Stimulated activated CD4-positive, alpha-beta T cell treated with anti-CD3 and anti-CD28 coated beads, Interleukin-15, amount 100 ng/mL, for 48 hours (primary cell): ENCODE measurements at places on chromosomes 5 and 9.

DNA sequence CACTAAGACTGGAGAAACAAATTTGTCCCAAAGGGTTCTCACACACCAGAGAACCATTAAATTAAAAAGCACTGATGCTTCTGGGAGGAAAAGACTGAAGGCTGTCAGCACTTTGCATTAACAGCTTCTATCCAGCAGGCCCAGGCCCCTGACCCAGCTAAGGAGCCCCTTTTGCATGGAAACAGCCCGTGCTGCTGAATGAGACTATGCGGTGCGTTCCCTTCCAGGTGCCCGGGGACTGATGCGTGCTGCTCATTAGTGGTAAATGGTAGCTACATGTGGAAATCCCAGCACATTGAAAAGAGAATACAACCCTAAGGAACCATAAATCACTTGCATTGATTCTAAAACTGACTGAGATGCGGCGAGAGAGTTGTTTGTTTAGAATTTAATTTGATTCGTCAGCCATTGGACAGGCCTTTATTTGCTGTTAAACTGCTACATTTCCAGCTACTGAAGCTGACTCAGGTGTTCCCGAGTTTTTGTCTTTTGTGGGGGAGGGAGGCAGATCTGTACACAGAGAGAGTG is 351.0 kb upstream of the SLC24A2 start:
- no peak for DNase-seq

- no peak for DNase-seq
These were observed 2389.5 kb downstream of the MAT2B start for GRCh38 chr5:165894916-165895315.

DNA sequence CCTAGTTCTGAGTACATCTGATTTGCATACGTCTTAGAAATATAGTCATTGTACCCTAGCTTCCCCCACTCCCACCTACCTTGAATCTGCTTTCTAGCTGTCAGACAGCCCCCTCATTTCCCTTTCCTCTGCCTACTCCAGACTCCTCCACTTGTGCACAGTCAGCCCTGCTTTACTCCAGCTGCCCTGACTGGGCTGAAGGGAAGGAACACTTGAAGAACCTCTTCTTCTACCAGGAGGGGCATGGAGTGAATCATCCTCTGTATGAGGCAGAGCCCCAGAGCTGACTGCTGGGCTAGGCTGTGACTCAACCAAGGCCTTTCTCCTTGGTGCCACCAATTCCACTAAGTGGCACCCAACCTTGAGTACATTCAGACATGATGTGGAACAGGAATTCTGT is 18.1 kb upstream of the ZFR start:
- peak; percentile 44 for DNase-seq

DNA sequence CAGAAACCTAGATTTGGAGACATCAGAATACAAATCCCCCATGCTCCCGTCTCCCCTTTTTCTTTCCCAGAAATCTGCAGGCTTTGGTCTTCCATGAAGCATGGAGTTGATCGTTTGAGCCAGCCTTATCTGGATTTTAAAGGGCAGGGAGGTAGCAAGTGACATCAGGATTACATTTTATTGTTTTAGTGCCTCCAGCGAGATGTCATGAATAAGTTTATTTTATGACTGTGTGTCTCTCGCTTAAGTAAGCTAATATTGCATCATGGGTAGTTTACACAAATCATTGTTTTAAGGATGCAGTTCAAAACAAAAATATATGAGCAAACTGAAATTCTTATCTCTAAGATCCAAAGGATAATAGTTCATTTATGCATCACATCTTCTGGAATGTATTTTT is 50.7 kb upstream of the TNFSF8 start:
- no peak for DNase-seq

- no peak for DNase-seq
These were observed 595.4 kb downstream of the IRX1 start for GRCh38 chr5:4191041-4191440.

DNA sequence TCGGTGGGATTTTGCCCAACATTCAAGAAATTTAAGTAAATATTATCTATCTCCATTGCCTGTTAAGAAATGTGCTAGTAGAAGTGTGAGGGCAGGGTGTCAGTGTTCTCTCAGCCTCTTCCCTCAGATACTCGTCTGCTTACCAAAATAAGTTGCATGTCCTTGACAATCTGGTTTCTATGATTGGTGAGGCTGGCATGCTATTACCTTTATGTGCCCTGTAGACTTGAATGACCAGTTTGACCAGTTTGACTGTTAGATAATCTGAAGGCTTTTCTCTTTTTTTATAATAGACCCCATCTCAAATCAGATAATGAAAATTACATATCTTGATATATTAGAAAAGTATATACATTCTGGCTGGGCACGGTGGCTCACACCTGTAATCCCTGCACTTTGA is 348 bp downstream of the CATSPER3 start:
- DNase-seq: no peak

DNA sequence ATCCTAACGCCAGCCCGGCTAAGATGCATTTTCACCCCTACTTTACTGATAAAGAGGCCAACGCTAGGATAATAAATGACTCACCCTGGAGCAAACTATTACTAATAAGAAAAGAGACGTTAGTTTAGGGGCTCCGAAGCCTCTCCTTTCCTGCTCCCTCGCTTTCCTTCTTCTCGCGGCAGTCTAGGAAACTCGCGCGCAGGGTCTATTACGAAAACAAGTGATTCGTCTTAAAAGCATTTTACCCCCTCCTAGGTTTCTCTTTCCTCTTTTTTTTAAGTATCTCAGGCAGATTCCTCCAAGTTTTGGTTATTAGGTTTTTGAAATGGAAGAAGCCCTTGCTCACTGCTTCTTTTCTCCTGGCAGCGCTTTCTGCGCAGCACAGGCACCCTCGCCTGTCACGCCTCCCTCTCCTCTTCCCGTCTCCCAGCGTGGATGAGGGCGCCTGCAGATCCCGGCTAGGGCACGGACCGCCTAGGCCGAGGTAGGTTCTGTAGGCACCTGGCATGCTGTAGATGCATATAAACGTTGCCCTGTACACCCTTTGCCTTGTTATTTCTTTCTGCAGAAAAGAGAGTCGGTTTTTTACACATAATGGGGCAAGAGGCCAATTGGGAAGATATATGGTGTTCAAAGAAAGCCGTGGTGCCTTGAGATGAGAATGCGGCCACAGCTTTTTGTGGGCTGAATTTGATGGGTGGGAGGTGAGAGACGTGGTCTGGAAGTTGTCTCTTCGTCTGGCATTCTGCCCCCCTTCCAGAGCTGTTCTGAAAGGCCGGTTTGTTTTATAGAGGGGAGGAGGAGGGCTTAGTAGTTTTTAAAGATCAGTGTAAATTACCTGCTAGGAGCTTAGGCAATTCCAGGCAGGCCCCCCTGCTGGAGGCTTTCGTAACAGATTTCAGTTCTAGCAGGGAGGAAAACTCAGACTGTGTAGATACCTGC is 983 bp downstream of the GCNT1 start:
- DNase-seq: no peak

GRCh38 chr5:53956196-53956595 is 354.2 kb downstream of the ARL15 start:
- DNase-seq: no peak

DNA sequence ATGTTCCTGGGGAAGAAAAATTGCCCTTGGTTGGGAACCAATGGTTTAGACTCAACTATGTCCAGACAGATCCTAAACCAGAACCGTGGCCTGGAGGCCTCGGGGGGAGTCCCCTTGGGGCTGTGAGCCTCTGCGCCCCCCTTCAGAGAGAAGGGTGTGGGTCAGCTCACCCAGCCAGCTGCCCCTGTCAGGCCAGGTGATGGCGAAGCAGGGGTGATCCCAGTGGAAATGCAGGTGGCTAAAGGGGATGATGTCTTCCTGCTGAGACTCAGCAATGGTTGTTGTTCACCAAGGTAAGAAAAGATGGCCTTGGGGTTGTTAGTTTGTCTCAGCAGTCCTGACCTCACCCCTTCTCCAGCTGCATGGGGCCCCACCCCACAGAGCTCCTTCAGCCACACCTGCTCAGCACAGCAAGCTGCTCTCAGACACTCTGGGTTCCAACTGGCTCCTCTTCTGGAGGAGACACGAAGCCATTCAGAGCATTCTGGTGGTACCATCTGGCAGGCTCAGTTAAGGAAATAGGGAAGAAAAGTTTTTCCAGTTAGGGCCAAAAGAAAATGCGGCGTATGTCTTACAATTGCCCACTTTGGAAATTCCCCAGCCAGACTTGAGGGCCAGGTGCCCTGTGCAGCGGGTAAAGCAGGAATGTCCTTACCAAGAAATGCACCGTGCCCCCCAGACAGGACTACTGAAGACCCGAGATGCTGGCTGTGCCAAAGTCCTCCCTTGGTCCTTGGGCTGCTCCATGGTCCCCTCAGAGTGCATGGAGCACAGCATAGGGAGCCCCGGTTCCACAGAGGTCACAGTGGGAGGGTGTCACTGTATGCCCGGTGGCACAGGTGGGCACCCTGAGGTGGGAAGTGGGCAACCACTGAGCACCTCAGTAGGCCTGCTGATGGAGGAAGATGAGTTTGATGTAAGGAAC is 90.2 kb downstream of the NSUN2 start:
- DNase-seq: no peak

DNA sequence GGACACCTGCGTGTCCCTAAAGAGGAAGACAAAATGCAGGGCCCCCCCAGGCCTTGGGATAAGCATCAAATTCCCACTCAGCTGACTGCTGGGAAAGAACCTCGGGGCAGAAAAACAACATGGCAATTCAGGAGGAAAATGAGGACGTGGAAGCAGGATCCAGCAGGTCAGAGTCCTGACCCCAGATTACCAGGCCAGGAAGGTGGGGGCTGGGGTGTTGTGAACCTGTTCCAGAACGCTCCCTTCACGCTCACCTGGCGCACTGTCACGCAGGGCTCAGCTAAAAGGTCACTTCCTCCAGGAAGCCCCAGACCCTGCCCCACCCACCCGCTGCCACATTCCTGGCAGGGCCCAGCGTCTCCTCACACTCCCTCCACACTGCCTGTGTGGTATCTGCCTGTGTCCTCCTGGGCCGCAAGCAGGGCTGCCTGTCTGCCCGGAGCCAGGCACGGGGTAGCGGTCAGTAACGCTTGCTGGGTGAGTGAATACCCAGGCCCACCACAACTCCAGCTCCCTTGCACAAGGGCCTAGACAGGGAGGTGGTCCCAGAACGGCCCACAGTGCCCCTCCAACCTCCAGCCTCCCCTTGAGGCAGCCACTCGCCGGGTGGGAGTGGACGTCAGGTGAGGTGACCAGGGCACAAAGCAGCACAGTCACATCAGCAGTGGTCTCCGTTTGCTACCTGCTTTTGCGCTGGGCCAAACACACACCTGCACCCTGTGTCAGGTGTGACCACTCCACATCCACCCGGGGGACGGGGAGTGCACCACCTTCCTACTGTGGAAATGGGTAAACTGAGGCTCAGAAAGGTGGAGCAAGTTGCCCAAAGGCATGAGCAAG is 18.1 kb downstream of the VAV2 start:
- no peak for DNase-seq

DNA sequence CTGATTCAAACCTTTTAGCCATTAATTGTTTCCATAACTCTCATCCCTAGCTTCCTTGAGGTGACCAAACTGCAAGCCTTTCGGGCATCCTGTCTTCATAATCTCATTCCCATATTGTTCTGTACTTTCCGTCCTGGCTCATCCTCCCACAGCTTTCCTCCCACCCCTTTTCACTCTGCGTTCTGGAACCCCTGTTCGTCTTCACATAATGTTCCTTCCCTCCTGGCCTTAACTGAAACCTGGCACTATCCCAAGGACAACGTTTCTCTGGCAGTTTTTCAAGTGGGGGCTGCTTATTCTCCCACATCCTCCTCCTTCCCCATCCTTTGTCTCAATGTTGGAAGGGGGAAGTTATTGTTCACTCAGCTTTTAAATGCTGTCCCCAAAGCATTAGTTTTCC is 1.5 kb downstream of the ZNF189 start:
- no peak for DNase-seq

DNA sequence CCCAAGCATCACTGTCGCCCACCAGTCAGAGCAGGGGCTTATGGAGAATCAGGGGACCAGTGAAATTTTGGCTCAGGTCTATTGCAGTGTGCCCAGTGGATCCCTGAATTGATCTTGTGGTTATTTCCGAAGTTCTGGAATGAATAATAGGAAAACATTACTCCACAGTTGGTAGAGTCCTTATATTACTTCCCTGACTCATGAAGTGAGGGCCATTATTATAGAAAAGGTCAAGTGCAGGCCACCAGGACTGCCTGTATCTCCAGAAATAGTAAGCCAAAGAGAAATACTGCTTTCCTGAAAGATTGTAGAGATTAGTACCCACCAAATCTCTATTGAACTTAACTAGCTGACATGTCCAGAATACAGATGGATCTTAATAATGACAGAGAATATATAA is 335.0 kb downstream of the NPR3 start:
- no peak for DNase-seq

DNA sequence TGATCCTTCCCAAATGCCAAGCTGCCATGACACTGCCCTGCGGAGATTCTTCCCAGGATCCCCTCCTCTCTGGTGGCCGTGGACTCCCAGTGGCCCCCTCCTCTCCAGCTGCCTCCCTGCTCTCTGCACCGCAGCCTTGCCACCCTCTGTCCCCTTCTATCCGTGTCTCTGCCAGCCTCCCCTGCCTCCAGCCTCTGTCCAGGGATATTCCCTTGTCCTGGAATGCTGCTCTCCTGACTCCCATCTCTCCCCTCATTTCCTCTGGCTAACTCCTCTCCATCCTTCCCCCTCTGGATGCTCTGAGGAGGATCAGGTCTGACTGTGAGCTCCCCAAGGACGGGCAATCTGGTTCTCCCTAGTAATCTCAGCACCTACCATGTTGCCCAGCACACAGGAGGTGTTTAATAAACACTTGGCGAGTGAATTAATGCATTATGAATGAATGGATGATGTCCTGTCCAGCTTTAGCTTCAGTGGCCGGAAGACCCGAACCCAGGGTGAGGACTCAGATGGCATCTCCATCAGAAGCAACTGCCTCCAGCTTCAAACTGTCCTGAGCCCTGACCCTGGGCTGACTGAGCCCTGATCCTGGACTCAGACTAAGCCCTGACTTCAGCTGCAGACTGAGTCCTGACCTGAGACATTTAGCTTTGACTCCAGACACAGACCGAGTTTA is 7.5 kb upstream of the CRB2 start:
- no peak for DNase-seq

DNA sequence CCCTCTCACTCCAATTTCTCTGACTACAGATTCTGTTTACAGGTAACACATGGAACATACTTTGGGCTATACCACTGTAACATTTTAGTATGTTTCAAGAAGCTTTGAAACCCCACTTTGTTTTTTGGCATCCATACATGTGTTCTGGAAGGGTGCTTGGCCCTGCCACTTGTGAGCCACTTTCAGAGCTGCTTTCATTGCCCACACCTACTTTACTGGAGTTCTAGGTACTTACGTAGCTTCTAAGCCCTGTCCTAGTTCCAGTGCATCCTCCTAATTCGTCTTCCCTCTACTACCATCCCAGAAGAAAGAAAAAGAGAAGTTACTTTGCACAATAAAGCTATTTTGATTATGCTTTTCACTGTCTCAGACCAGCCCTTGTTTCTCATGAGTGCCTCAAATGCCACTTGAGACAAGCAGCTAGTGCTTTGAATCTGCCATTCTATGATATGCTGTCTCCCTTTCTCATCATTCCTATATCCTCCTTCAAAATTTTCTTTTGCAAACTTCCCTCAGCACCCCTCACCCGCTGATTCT is 26.5 kb upstream of the C5orf47 start:
- DNase-seq: no peak

GRCh38 chr5:132298298-132299212 is 4.4 kb downstream of the SLC22A4 start:
- no peak for DNase-seq

- DNase-seq: no peak
These were observed 2.0 kb downstream of the DENND1A start for GRCh38 chr9:123927625-123928532.

- DNase-seq: no peak
These were observed 297.0 kb upstream of the CLINT1 start for GRCh38 chr5:158155811-158156505.
